ENCODE measurements at places on chromosomes 7 and 10. TPM values are rescaled to one million over a fixed set of nuclear protein-coding genes. Genes with fewer than 3 reads are reported as not detected.

DNA sequence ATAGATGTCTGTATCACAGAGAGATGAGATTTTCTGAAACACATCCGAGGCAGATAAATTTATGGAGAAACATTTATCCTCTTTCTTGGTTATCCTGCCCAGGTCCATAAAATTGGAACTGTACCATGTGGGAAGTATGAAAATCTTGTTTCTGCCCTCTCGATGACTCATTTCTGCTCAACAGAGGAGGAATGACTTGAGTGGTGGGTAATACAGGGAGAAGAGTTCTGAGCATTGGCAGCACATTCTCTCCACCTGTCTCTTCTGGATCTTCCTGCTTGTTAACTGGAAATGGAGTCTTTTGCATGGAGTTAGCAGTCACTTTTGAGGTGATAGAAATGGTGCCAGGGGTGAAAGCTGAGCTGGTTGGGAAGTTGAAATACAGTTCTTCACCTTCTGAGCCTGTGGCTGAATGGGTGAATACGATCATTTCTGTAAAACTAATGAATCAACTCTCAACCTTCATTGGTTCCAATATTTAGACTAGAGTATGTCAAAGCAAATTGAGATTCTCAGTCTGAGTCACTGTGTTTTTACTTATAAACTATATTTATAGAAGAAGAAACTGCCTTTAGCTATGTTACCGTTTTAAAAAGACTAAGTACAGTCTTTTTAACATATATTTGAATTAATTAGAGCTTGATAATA lies 945.5 kb downstream of the SORCS3 start:
- no peak for DNase-seq

- peak; percentile 32 for DNase-seq
These were observed 129.0 kb downstream of the MARCHF5 start for GRCh38 chr10:92419740-92420545.

- DNase-seq = no peak
These were observed 190.6 kb downstream of the EBF3 start for GRCh38 chr10:129773359-129773990.

DNA sequence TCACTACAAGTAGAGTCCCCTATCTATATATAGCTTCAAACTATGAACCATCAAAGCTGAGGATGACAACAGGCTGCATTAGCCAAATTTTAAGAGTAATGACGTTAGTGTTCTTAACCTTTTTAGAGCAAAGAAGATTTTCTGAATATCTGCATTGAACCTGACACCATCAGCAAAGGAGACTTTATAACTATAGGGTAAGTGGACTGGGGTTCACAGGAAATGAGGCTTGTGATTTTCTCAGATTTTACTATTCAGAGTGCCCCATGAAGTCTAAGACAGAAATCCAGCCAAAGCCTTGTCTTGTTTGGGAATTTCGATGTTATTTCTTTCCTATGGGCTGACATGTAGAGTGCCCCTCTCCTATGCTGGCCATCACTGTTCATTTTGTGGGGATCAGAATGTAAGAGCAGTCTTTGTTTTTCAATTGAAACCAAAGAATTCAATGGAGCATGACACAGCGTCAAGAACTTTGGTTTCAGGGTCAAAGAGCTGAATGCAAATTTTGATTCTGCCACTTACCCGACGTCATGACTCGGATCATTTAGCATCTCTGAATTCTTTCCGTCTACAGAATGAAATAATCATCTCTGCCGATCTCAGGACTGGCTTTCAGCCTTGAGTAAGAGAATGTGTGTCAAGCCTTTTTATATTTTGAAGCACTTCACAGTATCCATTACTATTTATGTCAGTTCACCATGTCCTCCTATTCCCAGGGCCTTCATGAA lies 52.7 kb downstream of the DENND11 start:
- no peak for DNase-seq

- DNase-seq = no peak
These were observed 162.2 kb upstream of the CHST15 start for GRCh38 chr10:124255556-124255955.

- DNase-seq = no peak
These were observed 269.2 kb upstream of the TCERG1L start for GRCh38 chr10:131580674-131581073.

DNA sequence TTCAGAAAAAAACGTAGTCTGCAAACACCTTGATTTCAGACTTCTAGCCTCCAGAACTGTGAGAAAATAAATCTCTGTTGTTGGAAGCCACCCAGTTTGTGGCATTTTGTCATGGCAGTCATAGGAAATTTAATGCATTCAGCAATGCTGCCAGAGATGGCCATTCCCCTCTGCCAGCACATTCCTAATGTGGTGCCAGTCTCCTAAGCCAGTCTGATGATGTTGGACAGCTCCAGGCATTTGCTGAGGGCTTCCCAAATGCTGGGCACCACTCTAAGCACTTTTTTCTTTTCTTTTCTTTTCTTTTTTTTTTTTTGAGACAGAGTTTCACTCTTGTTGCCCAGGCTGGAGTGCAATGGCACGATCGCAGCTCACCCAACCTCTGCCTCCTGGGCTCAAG lies 666.7 kb upstream of the C7orf33 start:
- DNase-seq = no peak

DNA sequence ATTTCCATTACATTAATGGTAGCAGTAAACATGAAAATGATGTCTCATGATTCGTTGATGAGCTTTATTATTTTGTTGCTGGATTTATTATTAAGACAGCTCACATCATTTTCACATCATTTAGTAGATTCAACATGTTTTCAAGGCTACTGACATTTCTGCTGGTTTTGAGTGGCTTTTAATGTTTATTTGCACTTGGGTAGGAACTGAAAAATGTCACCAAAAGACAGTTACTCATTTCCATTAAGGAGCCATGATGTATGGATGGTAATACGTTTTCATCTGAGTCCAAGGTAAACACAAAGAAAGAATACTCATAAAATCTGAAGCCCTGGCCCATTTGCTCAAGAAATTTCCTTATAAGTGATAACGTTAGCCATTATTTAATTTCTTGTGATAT lies 14.8 kb downstream of the PDK4 start:
- DNase-seq = no peak

DNA sequence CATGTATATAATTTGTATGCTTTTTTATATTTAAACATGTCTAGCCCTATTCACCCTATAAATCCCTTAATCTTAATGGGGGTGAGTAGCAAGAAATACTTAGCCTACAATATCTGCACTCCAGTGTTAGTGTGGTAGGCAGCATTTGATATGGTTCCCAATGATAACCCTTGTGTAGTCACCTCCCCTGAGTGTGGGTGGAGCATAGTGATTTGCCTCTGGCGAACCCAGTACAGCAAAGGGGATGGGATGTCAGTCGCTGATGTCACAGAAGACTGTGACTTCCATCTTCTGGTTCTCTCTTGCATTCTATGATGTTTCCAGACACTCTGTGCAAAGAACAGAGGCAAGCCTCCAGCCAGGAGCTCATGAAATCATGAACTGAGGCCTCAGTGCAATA lies 211.2 kb downstream of the CRPPA start:
- DNase-seq = no peak

DNA sequence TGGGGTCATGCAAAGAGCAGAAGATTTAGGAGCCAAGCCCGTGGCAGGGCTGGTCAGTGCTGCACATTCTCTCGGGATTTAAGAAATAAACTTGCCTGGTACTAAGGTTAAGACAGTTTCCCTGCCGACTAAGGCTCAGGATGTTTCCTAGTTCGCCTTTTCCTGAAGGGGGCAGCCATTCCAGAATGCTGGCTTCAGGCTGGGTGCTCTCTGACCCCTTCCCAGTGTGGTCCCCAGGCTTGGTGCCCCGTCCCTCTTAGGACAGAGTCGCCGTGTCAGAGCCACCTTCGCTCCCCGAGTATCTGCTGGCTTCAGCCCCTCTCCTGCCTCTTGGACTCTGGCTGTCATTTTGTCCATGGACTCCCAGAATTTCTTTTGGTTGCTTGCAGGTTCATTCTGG lies 117.2 kb downstream of the ELFN1 start:
- DNase-seq = no peak

GRCh38 chr7:79897166-79897565 lies 237.5 kb upstream of the GNAI1 start:
- DNase-seq = no peak

- no peak for DNase-seq
These were observed 113.1 kb upstream of the IGFBP3 start for GRCh38 chr7:46034056-46034768.

- no peak for DNase-seq
These were observed 12.0 kb downstream of the TET1 start for GRCh38 chr10:68572151-68572550.

Gene H2BK1
- not detected for polyA plus RNA-seq

Gene ADAM12
- polyA plus RNA-seq = 28.1 TPM

Gene ANTXRL
- not detected for polyA plus RNA-seq

Gene ACTL6B
- polyA plus RNA-seq = not detected
